T-helper 22 cell (primary cell): ENCODE measurements at places on chromosomes 3 and 15.

DNA sequence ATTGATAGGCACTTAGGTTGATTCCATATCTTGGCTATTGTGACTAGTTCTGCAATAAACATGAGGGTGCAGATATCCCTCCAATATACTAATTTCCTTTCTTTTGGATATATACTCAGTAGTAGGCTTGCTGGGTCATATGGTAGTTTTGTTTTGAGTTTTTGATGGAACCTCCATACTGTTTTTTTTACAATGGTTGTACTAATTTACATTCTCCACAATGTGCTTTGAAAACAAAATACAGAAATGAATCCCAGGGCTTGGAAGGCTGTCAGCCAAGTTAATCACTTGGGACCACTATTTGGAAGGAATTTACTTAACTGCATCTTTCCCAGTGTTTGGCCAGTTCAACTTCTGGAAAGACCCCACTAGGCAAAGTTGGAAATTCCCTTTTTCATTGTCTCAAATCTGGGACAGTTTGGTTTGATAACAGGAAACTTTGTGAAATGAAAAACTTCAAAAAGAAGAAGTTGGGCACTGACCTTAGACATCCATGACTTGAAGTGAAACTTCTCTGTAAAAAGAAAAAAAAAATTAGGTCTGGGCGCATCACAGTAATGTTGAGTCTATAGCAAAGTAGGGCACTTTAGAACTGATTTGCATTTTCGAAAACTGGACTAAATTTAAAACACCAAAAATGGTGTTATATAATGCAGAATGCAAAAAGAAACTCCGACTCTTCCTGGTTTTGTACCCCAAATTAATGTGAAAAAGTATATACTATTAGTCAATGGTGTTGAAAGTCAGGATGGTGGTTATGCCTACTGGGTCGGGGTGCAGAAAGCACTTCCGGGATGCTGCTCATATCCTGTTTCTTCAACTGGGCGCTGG, 6.0 kb downstream of the CTSH start:
- DNase-seq, result no peak

- no peak for DNase-seq
These were observed 29.1 kb downstream of the GPR15 start for GRCh38 chr3:98560911-98561310.

DNA sequence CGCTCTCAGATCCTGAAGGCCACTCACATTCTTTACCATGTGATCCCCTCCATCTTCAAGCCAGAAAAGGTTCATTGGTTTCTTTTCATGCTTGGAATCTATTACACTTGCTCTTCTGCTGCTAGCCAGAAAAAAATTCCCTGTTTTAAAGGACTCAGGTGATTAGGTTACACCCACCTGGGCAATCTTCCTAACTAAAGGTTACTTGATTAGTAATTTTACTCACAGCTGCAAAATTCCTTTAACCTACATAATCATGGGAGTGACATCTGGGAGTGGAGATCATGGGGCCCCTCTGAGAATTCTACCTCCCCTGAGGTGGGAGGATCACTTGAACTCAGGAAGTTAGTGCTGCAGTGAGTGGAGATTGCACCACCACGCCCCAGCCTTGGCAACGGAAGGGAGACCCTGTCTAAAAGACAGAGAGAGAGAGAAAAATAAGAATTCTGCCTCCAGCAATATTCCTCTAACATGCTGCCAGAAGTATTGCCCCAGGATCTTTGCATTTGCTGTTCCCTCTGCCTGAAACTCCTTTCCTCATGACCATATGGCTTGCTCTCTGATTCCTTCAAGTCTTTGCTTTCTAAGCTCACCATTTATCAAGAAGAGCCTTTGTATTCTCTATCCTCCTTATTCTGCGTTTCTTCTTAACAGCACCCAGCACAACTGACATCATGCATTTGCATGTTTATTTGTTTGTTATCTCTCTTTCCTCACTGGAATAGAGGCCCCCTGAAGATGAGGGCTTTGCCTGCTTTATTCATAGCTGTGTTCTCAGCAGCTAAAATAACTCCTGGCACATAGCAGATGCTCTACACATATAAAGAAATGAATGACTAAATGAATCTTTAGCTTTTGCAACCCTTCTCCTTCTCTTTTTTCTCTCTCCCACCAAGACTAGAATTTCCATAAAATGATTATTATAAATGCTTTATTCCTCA, 68.2 kb downstream of the EDEM1 start:
- DNase-seq, result no peak

- no peak for DNase-seq
These were observed 56.4 kb downstream of the UMPS start for GRCh38 chr3:124786511-124787241.

GRCh38 chr15:60531801-60532200, 52.9 kb upstream of the ICE2 start:
- DNase-seq, result no peak

GRCh38 chr3:129577366-129577765, 29.1 kb downstream of the PLXND1 start:
- DNase-seq, result no peak

DNA sequence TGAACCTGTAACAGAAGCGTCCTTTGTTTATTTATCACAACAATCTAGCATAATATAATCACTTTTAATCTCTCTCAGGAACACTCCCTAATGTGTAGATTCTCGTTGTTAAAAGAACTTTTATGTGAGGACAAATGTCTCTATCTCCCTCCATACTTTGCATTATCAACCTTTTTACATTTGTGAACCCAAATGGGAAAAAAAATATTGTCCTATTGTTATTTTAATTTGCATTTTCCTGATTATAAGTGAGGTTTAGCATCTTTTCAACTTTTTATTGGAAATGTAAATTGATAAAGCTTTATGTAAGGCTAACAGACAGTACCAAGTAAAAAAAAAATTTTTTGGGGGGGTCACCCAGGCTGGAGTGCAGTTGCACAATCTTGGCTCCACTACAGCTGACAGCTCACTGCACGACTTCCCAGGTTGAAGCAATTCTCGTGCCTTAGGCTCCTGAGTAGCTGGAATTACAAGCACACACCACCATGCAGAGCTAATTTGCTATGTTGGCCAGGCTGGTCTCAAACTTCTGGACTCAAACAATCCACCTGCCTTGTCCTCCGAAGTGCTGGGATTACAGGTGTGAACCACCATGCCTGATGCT, 33.0 kb upstream of the DENND4A start:
- no peak for DNase-seq

DNA sequence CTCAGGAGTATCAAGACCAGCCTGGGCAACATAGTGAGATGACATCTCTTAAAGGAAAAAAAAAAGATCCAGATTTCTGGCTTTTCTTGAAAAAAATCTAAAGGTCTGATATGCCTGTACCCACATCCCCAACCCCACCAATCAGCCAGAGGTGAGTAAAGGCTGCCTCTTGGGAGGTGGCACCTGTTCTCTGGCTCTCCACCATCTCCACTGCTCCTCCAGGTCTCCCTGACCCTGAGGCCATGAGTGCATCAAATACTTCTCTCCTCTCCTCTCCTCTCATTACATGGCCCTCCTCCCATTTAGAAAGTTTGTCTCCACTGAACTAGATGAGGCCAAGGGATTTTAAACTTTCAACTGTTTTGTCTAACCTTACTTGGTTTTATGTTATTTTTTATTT, 5.2 kb downstream of the SIAH2 start:
- no peak for DNase-seq

GRCh38 chr15:77104155-77104554, 33.2 kb upstream of the TSPAN3 start:
- no peak for DNase-seq

DNA sequence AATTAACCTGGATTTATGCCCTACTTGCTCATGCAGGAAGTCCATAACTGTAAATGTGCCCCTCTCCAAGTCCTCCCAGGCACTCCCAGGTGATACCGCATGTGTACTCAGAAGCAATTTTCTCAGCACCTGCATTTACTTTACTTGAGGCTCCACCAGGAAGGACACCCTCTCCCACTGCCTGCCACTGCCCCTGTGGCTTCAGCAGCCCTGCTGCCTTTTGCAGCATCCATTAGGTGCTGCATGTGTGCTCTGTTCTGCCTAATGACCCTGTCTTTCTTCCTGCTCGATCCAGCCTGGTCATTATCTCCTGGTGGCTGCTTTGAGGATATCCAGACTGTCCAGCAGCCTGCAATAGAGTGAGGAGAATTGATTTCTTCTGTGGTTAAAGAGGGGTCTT, 107.6 kb upstream of the SEMA6D start:
- no peak for DNase-seq

DNA sequence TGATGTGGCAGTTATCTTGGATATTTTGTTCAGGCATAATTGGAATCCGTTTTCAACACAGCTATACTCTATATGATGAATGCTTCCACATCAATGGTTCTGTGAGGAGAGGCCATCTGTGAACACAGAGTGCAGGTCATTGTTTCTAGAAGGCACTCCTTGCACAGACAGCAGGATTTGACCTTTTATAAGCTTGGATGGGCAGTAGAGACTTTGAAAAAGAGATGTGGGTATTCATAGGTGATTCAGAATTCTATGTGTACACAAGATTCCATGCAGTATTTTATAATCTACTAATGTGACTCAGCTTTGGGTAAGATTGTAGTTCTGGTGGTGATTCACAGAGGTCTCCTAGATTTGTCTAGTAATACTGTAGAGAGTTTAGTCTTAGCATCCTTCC, 12.5 kb downstream of the ARPP21 start:
- no peak for DNase-seq

DNA sequence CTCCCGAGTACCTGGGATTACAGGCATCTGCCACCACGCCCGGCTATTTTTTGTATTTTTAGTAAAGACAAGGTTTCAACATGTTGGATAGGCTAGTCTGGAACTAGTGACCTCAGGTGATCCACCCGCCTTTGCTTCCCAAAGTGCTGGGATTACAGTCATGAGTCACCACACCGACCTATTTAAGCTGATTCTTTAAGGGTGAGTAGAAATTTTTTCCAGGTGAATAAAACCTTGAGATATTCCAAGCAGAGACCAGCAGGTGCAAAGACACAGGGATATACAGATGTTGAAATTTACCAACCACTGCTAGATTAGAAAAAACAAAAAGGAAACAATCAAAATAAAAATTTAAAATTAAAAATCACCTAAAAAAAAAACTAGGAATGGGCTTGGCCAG, 74.4 kb upstream of the CHRNB4 start:
- DNase-seq, result no peak

- DNase-seq, result no peak
These were observed 76.6 kb upstream of the PRTG start for GRCh38 chr15:55819397-55820034.

GRCh38 chr3:115226844-115227445, 79.9 kb upstream of the ZBTB20 start:
- no peak for DNase-seq

GRCh38 chr3:46759239-46760167, 41.8 kb upstream of the PRSS50 start:
- DNase-seq, result no peak

GRCh38 chr15:65082303-65082953, 5.9 kb downstream of the KBTBD13 start:
- no peak for DNase-seq

DNA sequence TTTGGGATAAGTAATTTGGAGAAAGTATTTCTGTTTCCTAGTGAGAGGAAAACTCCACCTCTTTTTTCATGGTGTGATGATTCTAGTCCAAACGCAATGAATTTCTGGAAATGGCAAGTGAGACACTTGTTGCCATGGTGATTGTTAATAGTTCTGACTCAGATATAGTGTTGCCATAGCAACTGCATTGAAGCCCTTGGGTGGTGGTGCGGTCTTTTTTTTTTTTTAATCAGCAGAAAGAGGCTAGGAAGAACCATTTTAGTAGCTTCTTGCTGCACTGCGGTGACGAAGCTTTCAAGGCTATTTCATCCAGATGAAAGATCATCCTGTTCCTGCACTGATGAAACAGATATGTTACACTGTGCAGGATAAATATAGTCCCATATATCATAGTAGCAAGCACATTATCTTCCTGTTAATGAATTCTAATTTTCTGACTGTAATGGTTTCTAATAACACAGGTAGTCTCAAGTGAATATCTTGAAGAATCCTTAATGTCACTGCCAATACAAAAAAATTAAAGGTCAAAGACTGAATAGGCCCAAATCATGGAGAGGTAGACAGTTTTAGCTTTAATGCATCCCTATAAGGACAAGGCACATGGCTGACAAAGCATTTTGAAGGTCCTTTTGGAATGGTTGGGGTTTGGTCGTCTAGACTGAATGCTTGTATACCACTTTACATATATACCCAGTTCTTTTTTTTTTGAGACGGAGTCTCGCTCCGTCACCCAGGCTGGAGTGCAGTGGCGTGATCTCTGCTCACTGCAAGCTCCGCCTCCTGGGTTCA, 125.1 kb upstream of the ZBTB20 start:
- DNase-seq, result no peak

- DNase-seq, result no peak
These were observed 23.8 kb downstream of the RLBP1 start for GRCh38 chr15:89197503-89197971.

DNA sequence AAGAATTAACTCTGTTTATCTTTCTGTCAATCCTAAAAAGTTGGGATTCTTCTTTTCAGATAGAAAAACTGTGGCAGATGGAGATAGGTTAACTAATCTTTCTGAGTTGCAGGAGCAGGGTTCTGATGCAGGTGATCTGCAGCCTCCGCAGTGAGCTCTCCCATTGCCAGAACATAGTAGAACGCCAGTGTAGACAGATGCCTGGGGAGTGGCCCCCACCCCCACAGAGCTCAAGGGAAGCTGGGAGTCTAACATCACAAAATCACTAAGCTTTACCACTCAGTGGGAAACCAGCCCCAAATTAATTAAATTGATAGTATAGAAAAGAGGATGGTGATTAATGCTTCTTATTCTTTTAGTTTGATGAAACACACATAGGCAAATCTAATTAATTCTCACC, 295.0 kb upstream of the ATP10A start:
- no peak for DNase-seq

DNA sequence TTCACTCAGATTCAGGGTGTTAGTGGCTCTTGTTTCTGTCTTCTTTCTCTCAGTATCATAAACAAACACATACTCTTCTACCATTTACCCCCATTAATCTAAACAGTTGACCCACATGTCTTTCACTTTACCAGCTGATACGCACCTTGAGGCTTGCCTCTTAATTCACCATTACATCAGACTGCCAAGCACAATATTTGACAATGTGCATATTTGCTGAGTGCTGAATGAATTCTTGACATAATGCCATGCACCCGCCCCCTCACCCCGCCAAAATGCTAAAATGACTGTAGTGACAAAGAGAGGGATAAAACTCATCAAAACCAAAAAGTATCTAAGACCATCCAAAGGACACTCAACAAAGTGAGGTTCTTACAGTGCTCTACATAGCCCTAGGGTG, 57.4 kb downstream of the NGLY1 start:
- no peak for DNase-seq

GRCh38 chr3:136979684-136980083, 21.9 kb downstream of the IL20RB start:
- no peak for DNase-seq

- DNase-seq, result no peak
These were observed 172.6 kb upstream of the CHL1 start for GRCh38 chr3:24006-24405.

GRCh38 chr3:111667621-111668239, 72.6 kb upstream of the ZBED2 start:
- peak; percentile 67 for DNase-seq

GRCh38 chr3:17945799-17946399, 203.5 kb upstream of the TBC1D5 start:
- no peak for DNase-seq

- DNase-seq, result no peak
These were observed 1085.2 kb upstream of the CADM2 start for GRCh38 chr3:83873550-83873949.

GRCh38 chr3:108223928-108224327, 1.7 kb upstream of the IFT57 start:
- no peak for DNase-seq

- no peak for DNase-seq
These were observed 35.3 kb downstream of the FSIP1 start for GRCh38 chr15:39747326-39747725.
